AG08395 (cell line): ENCODE measurements at places on chromosomes 11 and 22.

DNA sequence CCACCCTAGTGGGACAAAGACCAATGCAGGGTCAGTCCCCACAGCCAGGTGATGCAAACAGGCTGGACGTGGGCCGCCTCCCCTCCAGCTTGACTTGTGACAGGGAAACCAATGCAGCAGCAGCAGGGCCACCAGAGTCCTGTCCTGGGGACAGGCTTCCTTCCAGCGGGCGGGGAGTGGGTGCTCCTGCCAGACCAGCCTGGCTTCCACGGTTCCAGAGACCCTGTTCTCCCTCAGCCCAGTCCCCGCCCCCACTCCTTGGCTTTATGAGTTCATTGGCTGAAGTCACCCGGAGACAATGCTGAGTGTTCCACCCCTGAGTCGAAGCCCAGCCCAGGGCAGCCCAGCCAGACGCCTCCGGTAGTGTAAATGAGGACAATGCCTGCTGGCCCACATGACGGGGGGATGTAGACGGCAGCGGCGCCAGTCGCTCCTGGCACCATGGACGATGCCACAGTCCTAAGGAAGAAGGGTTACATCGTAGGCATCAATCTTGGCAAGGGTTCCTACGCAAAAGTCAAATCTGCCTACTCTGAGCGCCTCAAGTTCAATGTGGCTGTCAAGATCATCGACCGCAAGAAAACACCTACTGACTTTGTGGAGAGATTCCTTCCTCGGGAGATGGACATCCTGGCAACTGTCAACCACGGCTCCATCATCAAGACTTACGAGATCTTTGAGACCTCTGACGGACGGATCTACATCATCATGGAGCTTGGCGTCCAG lies at the start of gene TSSK2:
TSS of gene TSSK2 (plus strand) at position 350 of the 726 bp plus-strand sequence. CDS start at position 442, 92 bp downstream.
- no peak for DNase-seq

DNA sequence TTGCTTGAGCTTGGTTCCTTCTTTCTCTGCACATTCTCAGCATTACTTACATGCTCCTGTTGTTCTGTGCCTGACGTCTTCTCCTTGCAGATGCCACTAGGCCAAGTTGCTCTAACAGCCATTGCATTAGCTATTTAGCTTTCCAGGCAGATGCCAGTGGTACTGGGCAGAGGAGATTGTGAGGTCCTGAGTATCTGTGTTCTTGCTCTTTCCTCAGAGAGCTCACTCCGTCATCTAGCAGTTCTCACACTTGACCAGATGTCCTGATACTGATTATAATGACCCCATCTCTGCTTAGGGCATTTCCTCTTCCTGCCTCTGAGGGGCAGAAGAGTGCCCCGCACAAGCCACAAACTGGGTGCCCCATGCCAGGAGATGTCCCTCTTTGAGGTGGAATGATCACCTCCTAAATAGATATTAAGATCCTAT lies 30.7 kb downstream of the ARHGAP1 start:
- no peak for DNase-seq

DNA sequence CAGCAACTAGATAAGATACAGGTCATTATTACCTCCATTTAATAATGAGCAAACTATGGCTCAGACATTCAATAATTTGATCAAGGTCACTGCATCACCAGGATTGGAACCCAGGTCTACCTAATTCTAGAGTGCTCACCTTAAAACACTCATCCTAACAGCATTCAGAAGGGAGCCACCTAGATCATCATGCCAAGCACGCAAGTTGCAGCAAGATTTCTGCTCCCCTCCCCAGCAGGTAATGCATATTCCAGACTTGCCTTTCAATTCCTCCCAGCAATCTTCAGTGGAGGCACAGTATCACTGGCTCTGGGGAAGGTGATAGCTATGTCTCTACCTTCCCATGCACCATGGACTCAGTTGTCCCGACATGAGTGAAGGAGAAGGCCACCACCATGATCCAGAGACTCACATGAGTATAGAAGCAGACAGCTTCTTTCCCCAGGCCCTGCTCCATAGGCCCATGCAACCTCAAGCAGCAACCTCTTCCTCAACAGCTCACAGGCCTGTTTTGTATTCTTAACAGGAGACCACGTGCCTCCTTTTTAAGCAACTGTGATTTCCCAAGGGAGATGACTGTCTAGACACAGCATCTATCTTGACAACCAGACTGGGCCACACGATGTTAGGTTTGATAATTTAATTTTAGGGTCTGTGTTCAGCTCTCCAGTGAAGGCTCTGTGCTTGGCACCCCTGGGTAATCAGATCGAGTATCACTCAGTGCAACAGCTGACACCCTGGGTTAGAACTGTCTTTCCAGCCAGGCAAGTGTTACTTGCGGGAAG lies 36.4 kb downstream of the RAB30 start:
- DNase-seq, result peak; percentile 17

- DNase-seq, result no peak
These were observed 28.4 kb upstream of the RAB38 start for GRCh38 chr11:88203604-88204003.

DNA sequence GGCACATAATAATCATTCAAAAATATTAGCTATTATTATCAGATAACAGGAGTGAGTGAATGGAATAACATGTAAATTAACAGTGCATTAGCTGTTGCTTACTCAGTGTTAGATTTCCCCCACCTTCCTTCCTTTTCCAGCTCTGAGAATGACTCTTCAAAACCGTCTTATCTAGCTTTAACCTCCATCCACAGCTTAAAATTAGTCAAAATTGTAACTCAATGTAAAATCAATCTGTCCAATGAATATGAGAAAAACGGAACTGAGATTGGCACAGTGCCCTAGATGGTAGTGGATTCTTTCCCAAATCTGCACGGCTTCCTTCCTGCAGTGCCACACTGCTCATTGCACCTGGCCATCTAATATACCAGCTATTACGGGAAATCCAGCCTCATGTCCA lies 156.8 kb upstream of the BDNF start:
- DNase-seq, result no peak

GRCh38 chr22:31637447-31637890 lies 24.5 kb downstream of the PISD start:
- DNase-seq, result no peak
